Activated T-helper 1 cell treated with anti-CD3 and anti-CD28 coated beads, Interleukin-12 subunit alpha, Interleukin-12 subunit beta, Interleukin-2, Interleukin-4 antibody, amounts not matched to agents 30 ng/mL and 10 ng/mL and 1 ng/mL, durations not matched to agents 14 hours and 24 hours and 36 hours (primary cell): ENCODE measurements at places on chromosomes 1 and 21.

GRCh38 chr1:150619576-150620509 lies 9.6 kb downstream of the ENSA start:
- DNase-seq: no peak

- DNase-seq: no peak
Observed at GRCh38 chr1:108141621-108142020, 58.5 kb downstream of the SLC25A24 start.

DNA sequence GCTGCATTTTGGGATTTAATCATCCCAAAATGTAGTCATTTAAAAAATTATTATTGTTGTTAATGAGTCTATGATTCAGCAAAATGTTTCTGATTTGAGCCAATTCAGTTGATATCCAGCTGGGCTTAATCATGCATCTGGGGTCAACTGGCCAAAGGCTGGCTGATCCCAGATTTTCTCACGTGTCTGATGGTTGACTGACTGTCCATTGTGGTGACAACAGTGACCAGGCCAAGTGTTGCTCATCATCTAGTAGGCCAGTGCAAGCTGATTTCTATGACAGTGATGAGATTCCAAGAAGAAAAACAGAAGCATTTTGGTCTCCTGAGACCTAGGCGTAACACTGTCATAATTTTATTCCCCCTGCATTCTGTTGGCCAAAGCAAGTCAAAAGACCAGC lies 80.1 kb upstream of the ZC3H11B start:
- DNase-seq: no peak

- no peak for DNase-seq
Observed at GRCh38 chr1:241219449-241219848, 137.6 kb downstream of the RGS7 start.

GRCh38 chr1:181100015-181100905 lies 11.8 kb downstream of the IER5 start:
- DNase-seq: no peak

GRCh38 chr1:19046972-19047731 lies 90.7 kb upstream of the IFFO2 start:
- DNase-seq: no peak

DNA sequence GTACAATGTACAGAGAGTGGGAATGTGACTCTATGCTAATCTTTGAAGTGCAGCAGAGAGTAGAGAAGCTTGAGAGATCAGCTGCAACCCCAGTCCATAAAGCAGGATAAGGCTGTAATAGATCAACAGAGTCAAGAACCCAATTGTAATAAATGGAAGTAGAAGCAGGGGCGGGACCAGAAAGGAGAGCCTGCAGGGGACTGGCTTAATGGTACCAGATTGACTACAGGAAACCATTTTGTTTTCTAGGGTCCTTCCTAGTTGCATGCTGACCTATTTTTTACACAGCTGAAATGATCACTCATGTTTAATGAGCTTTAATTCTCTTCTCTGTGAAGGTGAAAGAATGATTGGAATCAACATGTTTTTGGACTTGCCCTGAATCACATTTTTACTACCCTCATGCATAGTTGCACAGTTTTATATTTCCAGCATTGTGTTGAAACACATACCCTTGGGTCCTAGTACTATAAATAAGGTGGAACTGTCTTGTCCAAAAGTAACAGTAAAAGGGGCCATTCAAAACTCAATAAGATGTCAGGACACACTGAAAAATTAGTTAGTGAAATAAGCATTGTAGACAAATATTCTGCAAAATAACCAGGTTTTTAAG lies 69.8 kb downstream of the GPR88 start:
- no peak for DNase-seq

DNA sequence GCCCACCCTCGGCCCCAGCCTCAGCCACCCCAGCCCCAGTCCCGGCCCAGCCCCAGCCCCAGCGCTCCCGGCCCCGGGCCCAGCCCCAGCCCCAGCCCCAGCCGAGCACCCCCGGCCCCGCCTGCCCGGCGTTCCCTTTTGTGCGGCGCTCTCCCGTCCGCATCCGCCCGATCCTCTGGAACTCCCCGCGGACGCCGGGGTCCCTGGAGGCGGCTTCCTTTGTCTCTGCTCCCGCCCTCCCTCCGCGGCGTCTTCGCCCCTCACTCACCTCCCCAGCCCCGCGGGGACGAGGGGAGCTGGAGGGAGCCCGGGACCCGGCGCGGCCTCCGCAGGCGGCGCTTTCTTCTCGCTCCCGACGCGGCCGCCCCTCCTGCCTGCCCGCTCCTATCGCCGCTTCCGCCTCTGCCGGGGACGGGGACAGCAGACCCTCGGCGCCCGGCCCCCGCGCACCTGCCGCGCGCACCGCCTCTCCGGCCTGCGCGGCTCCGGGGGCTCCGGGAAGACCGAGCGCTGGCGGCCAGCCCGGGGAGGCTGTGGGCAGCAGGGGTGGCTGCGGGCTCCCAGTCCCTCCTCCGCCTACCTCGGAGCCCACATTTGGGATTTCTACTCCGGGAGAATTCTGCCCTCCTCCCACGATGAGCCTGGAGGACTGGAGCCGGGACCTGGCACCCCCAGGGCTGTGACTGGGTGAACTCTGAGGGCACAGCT lies 14.0 kb downstream of the AGRN start:
- DNase-seq: no peak

DNA sequence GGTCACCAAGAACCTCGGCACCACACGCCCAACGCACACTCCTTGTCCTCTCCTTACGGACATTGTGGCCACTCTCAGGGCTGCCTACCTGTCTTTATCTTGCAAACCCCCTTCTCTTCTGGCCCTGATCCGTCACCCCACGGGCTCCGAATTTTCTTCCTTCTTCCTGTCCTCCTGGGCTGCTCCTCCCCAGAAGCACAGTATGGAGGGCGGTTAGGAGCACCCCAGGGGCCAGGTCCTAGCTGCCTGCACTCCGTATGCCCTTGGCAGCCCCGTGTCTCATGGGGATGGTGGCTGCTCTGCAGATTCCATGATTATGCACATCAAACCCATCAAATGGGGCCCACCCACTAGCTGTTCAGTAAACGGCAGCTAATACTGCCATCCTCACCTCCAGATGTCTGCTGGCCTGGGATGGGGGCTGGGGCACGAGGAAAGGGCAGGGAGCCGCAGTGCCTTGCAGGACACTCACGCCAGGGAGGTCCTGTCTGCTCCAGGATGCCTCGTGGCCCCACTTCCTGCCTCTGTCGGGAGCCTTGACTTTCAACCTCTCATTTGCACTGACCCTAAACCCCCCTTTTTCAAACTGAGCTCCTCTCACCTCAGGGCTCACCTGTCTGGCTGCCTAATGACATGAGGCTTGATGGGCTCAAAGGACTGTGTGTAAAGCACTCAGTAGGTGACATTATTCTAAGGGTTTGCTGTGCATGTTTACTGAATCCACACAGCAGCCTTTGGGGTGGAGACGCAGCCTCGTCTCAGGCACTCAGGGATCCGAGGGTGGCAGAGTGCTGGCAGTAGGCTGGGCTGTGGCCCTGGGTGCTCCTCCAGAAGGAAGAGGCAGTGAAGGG lies 4.4 kb downstream of the TTC34 start:
- DNase-seq: no peak

DNA sequence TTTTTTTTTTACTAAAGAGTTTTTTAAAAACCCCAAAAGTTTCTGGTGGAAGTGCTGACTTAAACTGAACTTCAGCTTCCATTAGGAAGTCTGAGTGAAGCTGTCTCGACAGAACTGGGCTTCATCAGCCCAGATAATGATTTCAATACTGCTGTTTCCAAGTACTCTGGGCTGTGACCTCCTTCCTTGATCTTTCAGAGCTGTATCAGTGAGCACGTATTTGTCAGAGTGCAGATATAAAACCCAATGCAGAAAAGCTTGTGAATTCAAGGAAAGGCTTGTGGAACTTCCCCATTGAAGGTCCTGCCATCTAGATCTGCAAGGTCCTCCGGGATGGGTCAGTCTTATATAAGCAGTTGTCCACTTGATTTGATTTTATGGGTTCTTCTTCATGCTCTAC lies 50.1 kb upstream of the RGS21 start:
- no peak for DNase-seq

DNA sequence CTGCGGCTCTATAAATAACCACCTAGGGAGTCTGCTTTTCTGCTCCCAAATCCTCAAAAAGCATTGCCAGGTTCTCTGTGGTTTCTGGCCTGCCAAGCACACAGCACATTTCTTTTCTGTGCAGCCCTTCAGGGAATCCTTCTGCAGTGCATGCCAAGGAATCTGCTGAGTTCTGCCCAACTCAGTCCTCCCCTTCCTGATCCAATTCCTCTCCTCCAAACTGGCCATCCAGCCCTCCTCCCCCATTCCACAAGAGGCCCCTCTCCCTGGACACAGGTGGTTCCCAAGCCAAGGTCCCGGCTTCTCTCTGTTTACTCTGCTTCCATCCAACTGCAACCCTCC lies 61.8 kb downstream of the HIVEP3 start:
- no peak for DNase-seq

GRCh38 chr1:111605576-111605975 lies 14.0 kb upstream of the RAP1A start:
- DNase-seq: no peak

GRCh38 chr1:81921851-81922462 lies 121.2 kb downstream of the ADGRL2 start:
- DNase-seq: no peak

DNA sequence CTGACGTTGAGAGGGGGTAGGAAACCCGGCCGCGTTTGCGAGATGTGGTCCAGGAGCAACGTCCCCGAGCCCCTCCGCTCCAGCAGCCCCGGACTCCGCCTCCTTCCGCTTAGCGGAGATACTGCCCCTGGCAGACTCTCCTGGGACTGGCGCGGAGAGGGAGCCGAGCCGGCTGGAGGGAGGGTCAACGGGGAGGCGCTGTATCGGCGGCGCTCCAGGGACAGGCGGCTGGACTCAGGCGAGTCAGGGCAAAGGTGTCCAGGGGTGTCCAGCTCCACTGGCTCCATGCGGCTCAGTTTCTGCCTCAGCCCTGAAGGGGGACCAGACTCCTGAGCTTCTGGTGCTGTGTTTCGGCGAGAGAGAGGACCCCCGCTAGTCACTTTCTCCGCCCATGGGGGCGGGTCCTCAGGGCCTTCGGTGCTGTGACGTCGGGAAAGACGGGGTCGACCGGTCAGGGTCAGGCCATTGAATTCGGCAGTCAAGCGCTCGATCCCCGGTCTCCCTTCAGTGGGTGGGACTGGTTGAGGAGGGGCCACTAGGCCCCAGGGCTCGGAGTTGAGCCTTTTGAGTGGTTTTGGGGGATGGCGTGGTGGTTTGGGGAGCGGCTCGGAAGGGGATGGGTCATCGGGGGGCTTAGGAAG lies 2.8 kb upstream of the LIX1L start:
- peak; percentile 41 for DNase-seq

DNA sequence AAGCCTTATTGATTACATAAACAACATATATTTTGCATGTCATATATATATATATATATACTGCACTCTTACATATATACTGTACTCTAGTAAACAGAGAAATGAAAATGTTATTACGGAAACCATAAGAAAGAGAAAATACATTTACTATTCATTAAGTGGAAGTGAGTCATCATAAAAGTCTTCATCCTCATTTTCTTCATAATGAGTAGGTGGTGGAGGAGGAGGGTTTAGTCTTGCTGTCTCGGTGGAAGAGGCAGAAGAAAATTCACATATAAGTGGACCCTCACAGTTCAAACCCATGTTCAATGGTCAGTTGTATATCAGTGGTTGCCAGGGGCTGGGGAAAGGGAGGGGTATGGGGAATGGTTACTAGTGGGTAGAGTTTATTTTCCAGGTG lies 8.0 kb upstream of the IFNLR1 start:
- no peak for DNase-seq

DNA sequence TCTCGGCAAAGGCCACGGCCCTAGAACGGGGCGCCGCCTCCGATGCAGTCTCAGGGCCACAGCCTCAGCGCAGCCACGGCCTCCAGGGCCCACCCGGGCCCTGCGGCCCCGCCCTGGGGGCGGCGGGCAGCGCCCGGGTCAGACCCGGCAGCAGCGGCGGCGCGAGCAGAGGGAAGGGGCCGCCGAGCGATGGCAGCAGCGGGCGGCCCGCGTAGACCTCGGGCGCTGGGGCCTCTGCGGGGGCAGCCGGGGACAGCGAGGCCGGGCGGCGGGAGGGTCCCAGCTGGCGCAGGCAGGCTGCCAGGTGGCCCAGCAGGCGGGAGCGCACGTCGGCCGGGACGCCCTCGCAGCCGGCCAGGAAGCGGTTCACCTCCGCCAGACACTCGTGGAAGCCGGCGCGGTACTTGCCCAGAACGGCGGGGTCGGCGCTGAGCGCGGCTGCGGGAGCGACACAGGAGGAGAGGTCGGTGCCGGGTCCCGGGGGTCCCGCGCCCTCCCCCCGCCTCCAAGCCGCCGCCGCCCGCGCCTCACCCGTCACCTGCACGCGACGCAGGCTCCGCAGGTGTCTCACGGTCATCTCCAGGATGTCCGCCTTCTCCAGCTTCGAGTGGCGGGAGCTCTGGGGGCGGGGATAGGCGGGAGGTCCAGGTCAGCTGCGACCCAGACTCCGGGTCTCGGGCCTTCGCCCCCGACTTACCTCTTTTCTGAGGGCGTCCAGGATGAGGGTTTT lies 737 bp downstream of the HES4 start:
- DNase-seq: no peak

DNA sequence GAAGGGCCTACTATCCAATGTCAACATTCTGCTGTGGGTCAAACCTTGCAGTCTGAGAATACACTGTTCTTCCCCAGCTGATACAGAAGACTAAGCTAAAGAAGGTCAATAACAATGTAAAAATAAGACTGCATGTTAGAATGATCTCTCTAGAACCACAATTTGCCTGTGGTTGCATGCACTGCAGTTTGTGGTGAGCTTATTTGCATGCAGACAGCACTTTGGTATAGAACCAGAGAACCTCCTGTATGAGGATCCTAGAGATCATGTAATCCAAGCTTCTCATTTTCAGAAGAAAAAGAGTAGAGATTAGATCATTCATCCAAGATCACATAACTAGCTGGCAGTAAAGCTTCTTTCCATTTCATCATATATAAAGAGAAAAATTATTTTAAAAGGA lies 15.8 kb downstream of the SYNJ1 start:
- peak; percentile 20 for DNase-seq

DNA sequence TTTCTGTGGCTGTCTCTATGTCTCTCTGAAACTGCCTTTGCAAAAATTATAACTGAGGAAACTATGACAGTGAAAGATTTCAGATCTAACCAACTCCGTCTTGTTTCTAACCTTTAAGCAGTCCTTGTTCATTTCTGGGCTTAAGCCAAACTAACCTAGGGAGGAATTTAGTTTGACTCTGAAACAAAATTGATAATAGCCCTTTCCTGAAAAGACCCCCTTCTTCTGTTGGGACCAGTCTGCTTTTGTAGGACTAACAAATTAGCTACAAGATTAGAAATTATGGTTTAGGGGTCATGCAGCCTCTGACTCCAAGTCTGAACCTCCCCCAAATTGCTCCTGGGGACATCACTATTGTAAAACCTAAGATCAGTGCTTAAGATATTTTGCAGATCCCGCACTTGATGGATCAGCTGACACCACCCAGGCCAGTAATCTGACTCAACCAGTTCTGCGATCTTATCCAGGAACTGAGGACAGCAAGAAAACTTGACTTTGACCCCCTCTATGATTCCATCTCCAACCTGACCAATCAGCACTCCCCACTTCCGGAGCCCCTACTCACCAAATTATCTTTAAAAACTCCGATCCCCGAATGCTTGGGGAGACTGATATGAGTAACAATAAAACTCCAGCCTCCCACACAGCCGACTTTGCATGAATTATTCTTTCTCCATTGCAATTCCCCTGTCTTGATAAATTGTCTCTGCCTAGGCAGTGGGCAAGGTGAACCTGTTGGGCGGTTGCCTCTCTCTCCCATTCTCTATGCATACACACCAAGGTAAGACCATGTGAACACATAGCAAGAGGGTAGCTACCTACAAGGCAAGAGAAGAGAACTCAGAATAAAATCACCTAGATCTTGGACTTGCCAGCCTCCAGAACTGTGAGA lies 11.1 kb upstream of the TRIM63 start:
- DNase-seq: no peak

- no peak for DNase-seq
Observed at GRCh38 chr1:211066781-211067384, 67.1 kb downstream of the KCNH1 start.

- DNase-seq: no peak
Observed at GRCh38 chr1:44643721-44644334, 30.5 kb downstream of the TMEM53 start.
